ENCODE measurements at places on chromosomes 12 and 14. TPM values are rescaled to one million over a fixed set of nuclear protein-coding genes. Genes with fewer than 3 reads are reported as not detected.

DNA sequence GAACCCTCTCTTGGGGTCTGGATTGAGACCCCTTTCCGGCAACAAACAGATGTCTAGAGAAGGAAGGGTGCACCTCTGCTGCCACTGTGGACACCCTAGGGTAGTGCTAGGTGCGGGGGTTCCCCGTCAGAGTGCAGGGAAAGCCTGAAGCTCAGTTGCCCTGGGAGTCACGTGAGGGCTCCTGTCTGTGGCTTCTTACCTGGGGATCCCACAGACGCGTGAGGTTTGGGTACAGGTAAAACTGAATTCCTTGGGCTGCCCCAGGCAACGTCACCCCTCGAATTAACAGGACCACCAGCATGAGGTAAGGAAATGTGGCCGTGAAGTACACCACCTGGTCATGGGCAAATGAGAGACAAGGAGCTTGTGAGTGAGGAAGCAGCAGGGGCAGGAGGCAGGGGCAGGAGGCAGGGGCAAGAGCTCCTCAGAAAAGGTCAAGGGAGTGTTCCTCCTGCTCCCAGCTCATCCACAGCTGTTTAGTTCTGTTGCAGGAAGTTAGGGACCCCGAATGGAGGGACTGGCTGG, 21.0 kb upstream of the SLC6A12 start:
- DNase-seq: no peak

- no peak for DNase-seq
Observed at GRCh38 chr14:20706657-20707355, 18.2 kb downstream of the ANG start.

DNA sequence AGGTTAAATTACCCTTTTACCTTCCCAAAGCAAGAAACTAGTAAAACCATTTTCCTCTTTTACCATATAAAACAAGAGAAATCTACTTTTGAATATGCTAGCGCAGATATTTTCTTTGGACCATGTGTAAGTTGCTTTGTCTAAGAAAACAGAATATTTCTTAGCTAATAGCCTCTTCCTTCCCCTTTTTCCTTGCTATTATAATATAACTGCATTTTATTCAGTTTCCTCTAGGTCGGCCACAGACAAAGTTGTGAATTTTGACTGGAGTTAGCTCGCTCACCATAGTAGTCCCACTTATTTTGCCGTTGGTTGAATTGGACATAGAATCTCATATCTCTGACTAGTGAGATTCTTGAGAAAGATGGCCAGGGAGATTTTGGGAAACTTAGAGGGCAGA, 115.6 kb downstream of the PLEKHA5 start:
- no peak for DNase-seq

- DNase-seq: no peak
Observed at GRCh38 chr12:3746758-3747157, 6.2 kb downstream of the CRACR2A start.

RASSF8 gene
- total RNA-seq: 87.2 TPM
